T-helper 22 cell (primary cell): ENCODE measurements at places on chromosomes 11 and 22.

- no peak for DNase-seq
Observed at GRCh38 chr22:24133187-24133965, 47.9 kb upstream of the SUSD2 start.

- DNase-seq = no peak
Observed at GRCh38 chr11:128891913-128892398, 800 bp downstream of the KCNJ5 start.

DNA sequence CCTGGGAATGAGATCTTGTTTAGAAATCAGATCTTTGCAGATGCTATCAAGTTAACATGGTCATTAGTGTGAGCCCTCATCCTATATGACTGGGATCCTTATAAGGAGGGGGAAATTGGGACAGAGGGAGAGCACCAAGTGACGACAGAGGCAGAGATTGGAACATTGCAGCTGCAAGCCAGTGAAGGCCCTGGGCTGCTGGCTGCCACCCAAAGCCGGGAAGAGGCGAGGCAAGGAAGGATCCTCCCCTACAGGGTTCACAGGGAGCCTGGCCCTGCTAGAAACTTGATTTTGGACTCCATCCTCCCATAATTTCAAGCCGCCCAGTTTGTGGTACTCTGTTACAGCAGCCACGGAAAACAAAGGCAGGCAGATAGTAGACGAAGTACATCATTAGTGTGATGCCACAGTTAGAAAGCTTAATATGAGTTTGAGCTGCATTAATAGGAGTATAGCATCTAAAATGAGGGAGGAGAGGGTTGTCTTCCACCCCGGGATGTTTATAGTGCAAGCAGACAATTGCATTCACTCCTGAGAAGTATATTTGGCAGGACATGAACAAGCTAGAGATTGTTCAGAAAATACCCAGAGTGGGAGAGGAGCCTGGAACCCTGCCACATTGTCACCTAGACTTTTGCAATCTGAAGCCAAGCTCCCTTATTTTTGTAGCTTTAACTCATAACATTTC, 56.8 kb upstream of the CLMP start:
- DNase-seq = no peak

DNA sequence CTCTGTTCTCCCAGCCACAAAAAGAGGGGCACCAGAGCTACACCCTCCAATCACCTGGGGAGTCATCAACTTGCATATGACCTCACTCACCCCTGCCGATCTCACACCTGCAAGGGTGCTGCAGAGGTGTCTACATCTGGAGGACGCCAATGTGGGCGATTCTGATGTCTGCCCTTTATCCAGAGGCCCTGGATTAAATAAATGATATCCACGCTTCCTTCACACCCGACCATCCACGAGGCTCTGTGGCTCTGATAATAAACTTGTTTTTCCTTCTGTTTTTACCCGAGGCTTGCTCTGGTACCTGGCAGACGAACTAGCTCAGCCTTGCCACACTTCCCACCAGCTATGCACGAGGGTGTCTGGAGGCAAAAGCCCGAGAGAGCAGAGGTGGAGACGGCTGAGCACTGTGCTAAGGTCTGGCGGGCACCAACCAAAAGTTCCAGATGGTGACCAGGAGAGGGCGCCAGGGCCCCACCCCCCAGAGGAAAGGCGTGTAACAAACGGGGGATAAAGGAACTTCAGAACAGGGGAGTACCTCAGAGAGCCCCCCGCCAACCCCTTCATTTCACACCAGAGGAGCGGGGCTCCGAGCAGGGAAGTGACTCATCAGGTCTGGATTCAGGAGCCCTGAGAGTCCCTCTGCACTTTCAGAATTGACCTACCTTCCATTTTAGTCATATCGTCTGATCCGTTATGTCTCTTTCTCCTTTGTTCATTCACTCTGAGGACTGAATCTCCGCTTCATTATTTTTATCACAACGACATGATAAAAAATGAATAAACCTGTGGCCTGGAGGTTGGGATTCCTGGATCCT, 13.5 kb downstream of the SCN3B start:
- no peak for DNase-seq

- DNase-seq = no peak
Observed at GRCh38 chr11:90661233-90661632, 438.4 kb upstream of the CHORDC1 start.
